Lower lobe of right lung (tissue), 2 donors: ENCODE measurements at places on chromosomes 12 and 14. TPM values are rescaled to one million over a fixed set of nuclear protein-coding genes. Genes with fewer than 3 reads are reported as not detected.
A peak's percentile ranks its signal among the peaks of the same experiment; 100 is the strongest.

DNA sequence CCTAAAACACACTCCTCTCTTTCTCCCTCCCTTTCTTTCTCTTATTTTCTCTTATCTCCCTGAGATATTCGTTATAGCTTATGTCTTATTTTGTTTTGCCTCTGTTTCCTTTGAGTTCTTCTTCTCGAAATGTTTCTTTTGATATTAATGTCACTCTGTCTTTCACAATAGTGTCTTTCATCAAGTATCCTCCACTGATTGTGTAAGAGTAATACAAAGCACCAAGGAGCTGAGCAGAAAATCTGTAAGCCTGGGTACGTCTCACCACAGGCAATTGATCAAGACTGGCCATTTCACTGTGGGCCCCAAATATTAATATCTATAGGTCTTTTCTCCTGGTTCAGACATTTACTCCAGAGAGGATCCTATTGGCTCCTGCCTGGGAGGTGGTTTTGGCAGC, 4.8 kb upstream of the LYZ start:
- H3K36me3 ChIP-seq, result no peaks in the 10 kb centered on the region
- H3K4me3 ChIP-seq, result no peak overlapping the region
- no peak overlapping the region for H3K27ac ChIP-seq
- H3K4me1 ChIP-seq, result peaks cover 51% of the 10 kb centered on the region
- DNase-seq, result no peak

DNA sequence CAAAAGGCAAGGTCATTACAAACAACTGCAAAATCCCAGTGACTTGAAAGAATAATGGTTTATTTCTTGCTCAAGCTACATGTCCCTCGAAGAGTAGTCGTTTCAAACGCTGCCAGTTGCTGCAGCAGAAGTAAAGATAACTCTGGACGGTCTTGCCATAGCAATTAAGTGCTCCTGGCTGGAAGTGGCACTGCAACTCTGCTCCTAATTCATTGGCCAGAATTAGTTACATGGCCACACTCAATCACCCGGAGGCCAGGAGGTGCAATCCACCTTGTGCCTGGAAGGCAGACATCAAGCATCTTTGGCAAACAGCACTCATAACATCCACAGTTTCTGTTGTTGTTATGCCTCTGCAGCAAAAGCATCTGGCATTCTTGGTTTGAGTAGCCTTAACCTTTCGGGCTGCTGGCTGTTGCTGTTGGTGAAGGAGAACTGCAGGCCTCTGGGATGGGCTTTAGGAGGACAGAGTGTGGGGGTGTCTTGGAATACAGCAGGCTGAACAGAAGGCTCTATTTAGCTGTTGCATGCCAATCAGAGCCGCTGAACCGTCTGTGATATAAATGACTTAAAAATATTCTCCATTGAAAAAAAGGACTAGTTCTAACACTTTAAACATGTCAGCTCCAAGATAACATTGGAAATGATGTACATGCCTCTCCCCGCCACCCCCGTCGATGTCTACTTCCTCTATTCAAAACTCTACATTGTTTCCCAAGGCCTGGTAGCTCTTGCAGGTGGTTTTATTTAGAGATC, 123.5 kb upstream of the DYRK2 start:
- H3K36me3 ChIP-seq, result no peaks in the 10 kb centered on the region
- no peak for DNase-seq
- H3K4me1 ChIP-seq, result no peaks in the 10 kb centered on the region

Gene LHX5
- total RNA-seq, result not detected

Gene SMAGP
- 31.3 TPM for total RNA-seq

- DNase-seq, result no peak
- H3K4me1 ChIP-seq, result peaks cover 25% of the 10 kb centered on the region
- H3K27ac ChIP-seq, result no peak overlapping the region
- H3K4me3 ChIP-seq, result no peak overlapping the region
- H3K27me3 ChIP-seq, result no peaks in the 10 kb centered on the region
- no peaks in the 10 kb centered on the region for H3K36me3 ChIP-seq
These were observed 6.9 kb downstream of the GALNT4 start for GRCh38 chr12:89517720-89518119.

DNA sequence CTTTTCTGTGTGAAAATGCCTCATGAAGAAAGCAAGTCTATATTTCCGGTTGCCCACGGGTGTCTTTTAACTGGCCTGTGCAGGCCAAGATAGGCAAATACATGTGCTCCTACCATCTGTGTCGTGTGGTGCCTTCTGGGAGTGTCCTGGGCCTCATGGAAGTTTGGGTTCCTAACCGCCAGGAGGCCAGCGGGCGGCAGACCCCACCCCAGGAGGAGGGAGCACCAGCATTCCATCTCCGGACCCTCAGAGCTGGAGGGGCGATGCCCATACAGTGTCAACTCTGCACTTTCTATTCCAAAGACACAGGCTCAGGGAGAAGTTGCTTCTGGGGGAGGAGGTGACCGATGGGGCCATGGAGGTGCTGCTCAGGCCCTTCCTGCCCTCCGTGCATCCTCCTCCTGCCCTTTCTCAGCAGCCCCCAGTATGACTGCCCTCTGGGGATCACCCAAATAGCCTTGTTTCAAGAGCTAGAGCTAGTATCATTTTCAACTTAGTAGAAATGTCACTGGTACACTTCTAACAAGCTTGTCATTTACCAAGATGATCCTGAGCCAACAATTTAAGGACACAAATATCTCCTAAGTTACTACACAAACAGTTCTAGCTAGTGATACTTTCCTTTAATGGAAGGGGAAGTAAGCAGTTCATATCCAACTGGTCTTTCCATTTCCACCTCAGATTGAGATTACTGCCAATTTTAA, 17.8 kb downstream of the CCDC92 start:
- no peak overlapping the region for H3K27ac ChIP-seq
- H3K4me3 ChIP-seq, result no peak overlapping the region
- no peak for DNase-seq
- no peaks in the 10 kb centered on the region for H3K36me3 ChIP-seq
- H3K27me3 ChIP-seq, result no peaks in the 10 kb centered on the region

GRCh38 chr12:113506867-113507266, 35.2 kb upstream of the LHX5 start:
- no peak for DNase-seq
- H3K36me3 ChIP-seq, result no peaks in the 10 kb centered on the region
- H3K27me3 ChIP-seq, result peaks cover 52% of the 10 kb centered on the region
- no peak overlapping the region for H3K4me3 ChIP-seq

GRCh38 chr14:56036353-56036752, 81.9 kb upstream of the PELI2 start:
- no peaks in the 10 kb centered on the region for H3K36me3 ChIP-seq
- no peak for DNase-seq
- no peaks in the 10 kb centered on the region for H3K4me1 ChIP-seq
- H3K27me3 ChIP-seq, result no peaks in the 10 kb centered on the region
- H3K27ac ChIP-seq, result no peak overlapping the region

DNA sequence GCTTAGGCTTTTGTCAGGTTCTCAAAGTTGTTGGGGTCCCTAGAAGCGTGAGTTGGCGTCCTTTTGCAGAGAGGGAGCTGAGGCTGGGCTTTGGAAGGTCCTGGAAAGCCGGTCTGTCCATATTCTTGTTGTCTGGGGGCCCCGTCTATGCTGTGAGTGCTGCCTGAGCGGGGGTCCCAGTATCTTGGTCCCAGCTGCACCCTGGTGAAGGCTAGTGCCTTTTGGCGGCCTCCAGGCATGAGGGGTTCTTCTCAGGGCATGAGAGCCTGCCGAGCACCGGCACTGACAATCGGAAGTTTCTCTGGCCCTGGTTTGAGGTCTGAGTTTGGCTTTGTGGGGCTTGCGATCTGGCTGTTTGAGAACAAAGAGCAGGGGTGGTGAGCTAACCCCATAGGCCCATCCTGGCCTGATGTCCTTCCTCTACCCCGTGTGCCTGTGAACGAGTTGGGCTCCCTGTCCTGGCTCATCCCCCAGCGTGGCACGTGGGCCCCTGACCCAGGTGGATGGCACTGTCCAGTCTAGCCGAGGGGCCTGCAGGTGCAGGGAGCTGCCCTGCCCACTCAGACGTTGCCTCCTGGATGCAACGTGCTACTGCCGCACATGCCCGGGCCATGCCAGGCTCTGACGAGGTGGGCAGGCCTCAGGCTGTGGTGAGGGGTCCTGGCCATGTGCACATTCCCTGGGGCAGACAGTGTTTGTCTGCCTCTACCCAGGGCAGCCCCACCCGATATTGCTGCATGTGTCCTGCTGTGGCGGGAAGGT, 3.9 kb downstream of the CEP170B start:
- no peak overlapping the region for H3K4me3 ChIP-seq
- peaks cover 5% of the 10 kb centered on the region for H3K27me3 ChIP-seq
- H3K27ac ChIP-seq, result no peak overlapping the region
- H3K4me1 ChIP-seq, result peaks cover 30% of the 10 kb centered on the region
- no peak for DNase-seq

DNA sequence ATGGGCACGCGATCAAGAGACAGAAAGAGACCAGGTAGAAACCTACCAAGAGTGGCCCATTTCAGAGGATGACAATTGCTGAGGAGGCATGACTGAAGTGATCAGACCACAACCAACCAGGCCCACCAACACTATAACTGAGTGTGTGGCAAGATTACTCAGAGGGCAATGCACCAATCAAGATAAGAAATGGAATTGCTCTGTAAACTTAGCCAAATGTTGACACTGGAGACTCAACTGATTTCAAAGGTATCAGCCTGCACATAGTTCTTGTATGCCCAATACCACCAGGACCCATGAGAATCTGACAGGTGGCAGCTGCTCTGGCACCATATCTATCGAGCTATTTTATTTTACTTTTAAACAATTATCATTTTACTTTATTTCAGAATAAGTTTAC, 128.9 kb downstream of the FOXN3 start:
- DNase-seq, result no peak
- no peak overlapping the region for H3K4me3 ChIP-seq
- H3K4me1 ChIP-seq, result no peaks in the 10 kb centered on the region
- no peaks in the 10 kb centered on the region for H3K36me3 ChIP-seq
- H3K27ac ChIP-seq, result no peak overlapping the region
- no peaks in the 10 kb centered on the region for H3K27me3 ChIP-seq

Gene SPIC
- total RNA-seq, result not detected

Gene SRRM4
- total RNA-seq, result not detected

GRCh38 chr14:33493266-33493665, 457.6 kb downstream of the EGLN3 start:
- H3K27me3 ChIP-seq, result no peaks in the 10 kb centered on the region
- H3K4me1 ChIP-seq, result no peaks in the 10 kb centered on the region
- no peak for DNase-seq
- no peak overlapping the region for H3K27ac ChIP-seq

DNA sequence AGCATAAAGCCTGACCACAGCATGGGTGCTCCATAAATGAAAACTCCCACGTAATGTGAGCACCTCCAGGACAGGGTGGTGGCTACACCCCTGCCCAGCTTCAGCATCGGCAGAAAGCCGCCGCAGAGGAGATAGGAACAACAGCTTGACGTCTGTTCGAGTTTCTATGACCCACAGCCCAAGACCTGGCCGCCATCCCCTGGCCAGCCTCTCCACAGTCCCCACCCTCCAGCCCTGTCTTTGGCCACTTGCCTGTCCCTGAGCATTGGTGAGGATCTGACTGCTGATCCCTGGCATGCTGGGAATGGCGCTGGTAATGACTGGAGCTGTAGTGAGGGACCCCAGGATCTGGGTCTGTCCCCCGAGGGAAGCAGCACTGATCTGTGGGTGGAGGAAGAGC, 21.3 kb downstream of the POU6F1 start:
- no peaks in the 10 kb centered on the region for H3K27me3 ChIP-seq
- DNase-seq, result no peak
- H3K4me1 ChIP-seq, result no peaks in the 10 kb centered on the region
- H3K27ac ChIP-seq, result no peak overlapping the region
- no peak overlapping the region for H3K4me3 ChIP-seq
- H3K36me3 ChIP-seq, result peaks cover 6% of the 10 kb centered on the region

Gene MDGA2
- 0.24 TPM for total RNA-seq

Gene RIMBP2
- 0.27 TPM for total RNA-seq

Gene TUBA1C
- 96.0 TPM for total RNA-seq

DNA sequence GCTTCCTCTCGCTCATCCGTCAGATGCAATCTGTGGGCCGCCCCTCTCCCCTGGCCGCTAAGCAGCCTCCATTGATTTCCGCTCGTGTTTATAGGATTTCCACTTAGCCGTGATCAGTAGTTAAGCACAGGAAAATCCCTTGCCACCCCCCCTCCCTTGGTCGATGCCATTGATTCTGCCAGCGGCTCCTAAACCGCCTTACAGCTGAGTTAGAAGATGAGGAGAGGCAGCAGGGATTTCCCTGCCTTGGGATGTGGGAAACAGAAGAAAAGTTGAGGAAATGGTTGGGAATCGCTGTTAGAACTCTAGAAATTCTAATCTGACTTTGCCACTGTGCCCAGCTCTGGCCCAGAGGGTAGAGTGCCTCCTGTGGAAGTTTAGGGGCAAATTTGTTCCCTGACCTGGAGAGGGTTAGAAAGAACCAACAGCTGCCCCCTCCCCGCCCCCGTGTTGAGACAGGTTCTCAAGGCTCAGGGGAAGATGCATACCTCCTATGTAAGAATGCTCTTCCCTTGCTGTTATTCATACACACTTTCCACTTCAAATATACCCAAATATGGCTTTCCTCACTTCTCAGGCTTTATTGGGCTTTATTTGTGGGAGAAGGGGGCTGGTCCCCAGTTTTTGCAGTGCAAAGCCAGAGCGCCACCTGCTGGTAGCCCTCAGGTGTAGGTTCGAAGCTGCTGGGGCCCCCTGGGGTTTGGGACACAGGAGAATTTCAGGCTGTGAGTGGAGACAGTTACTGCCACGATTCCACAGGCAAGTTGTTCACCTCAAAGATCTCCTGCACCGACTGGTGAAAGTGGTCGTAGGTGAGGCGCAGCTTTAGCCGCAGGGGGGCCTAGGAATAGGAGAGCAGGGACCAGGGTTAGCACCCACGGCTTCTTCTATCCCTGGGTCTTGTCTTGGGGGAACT, 3.2 kb downstream of the THTPA start:
- peaks cover 18% of the 10 kb centered on the region for H3K4me1 ChIP-seq
- no peak overlapping the region for H3K27ac ChIP-seq
- H3K36me3 ChIP-seq, result peaks cover 61% of the 10 kb centered on the region
- no peaks in the 10 kb centered on the region for H3K27me3 ChIP-seq

Gene FIGNL2
- 0.95 TPM for total RNA-seq

DNA sequence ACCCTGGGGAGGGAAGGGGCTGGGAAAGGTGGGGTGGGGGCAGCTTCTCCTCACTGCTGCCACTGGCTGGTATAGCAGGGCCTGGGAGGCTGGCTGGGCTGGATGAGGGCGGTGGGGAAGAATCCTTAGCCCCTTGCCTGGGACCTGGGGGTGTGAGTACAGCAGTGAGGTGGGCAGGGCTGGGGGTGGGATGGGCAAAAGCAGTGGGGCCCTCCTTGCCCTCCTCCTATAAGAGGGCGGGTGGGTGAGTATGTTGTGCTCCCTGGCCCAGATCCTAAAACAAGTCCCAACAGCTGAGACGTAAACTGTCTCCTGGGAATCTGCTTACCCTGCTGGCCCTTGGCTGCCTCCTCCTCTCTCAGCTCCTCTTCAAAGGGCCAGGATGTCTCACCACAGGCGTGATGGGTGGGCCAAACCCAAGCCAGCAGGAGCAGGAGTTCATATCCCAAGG, 2.2 kb downstream of the NCKAP5L start:
- no peak overlapping the region for H3K4me3 ChIP-seq
- H3K27ac ChIP-seq, result peak overlapping the region; percentile 73
- H3K27me3 ChIP-seq, result no peaks in the 10 kb centered on the region
- peaks cover 44% of the 10 kb centered on the region for H3K4me1 ChIP-seq
- no peak for DNase-seq

Gene PMEL
- 1.2 TPM for total RNA-seq

Gene DIO2
- 0.62 TPM for total RNA-seq
